ENCODE measurements at places on chromosomes 7 and 10.

DNA sequence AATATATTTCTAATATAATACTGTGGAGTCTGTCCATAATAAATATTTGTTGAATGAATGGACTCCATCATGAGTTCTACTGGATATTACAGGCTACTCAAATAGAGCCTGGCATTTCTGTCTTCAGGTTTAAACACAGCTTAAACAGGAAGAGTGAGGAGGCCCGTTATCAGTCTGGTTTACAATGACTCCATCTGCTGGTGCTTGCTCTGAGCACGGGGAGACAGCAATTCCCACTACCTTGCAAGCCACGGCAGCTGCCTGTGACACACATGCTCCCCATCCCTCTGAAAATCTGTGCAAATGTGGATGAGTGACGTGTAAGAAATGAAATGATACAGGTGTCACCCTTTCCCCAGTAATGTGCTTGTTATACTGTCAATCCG, 293.5 kb upstream of the IMMP2L start:
- DNase-seq, result no peak

DNA sequence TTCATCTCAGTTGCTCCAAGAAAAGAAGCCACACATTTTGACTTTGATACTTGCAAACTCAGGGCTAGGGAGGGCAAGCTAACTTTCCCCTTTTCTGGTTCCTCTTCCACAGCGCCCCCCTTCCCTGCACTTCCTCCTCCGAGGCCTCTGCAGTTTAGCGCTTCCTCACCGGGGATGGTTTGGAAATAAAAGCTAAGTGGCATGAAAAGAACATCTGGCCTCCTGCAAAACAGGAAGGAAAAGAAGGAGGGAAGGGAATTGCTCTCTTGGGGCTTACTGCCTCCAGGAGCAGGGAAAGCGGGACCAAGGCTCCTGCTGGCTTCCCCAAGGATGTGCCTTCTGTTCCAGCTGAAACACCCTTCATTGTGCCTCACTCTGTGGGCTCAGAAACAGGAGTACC, 42.3 kb downstream of the PRKCQ start:
- no peak for DNase-seq

DNA sequence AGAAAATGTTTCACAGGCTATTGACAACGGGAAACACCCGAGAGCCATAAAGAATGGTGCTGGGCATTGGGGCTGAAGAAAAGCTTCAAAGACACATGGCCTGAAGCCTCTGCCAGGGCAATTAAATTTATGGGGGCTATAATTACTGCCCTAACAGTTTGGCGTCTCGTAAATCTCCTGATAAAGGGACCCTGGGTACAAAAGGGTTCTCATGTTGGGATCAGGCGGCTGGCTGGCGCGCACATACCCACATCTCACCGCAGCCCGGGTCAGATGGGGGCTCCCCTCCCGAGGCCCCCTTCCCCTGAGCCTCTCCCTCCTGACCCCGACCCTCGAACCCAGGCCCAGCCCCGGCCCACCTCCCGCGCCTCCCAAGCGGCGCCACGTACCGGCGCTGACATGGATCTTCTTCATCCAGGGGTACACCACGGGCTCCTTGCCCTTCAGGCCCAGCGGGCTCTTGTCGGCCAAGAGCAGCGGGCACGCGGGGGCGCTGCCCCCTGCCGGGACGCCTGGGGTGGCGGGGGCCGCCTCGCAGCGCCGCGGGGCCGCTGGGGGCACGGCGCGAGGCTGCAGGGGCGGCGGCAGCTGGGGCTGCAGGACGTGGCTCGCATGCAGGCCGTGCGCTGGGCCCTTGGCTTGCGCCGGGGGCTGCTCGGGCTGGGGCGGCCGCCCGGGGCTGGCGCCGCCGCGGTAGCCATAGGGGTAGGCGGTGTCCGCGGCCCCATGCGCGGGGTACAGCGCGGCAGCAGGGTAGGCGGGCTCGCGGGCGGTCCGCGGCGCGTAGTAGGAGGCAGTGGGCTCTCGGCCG, 623 bp downstream of the HOXA4 start:
- peak; percentile 92 for DNase-seq

GRCh38 chr7:98231493-98232262, 20.4 kb downstream of the TECPR1 start:
- DNase-seq, result no peak

GRCh38 chr7:20038676-20039075, 178.5 kb downstream of the MACC1 start:
- no peak for DNase-seq

Data from NCI-H1417 (cell line).